Right forelimb (tissue), 1 donor: ENCODE measurements at places on chromosomes 3 and 15.

DNA sequence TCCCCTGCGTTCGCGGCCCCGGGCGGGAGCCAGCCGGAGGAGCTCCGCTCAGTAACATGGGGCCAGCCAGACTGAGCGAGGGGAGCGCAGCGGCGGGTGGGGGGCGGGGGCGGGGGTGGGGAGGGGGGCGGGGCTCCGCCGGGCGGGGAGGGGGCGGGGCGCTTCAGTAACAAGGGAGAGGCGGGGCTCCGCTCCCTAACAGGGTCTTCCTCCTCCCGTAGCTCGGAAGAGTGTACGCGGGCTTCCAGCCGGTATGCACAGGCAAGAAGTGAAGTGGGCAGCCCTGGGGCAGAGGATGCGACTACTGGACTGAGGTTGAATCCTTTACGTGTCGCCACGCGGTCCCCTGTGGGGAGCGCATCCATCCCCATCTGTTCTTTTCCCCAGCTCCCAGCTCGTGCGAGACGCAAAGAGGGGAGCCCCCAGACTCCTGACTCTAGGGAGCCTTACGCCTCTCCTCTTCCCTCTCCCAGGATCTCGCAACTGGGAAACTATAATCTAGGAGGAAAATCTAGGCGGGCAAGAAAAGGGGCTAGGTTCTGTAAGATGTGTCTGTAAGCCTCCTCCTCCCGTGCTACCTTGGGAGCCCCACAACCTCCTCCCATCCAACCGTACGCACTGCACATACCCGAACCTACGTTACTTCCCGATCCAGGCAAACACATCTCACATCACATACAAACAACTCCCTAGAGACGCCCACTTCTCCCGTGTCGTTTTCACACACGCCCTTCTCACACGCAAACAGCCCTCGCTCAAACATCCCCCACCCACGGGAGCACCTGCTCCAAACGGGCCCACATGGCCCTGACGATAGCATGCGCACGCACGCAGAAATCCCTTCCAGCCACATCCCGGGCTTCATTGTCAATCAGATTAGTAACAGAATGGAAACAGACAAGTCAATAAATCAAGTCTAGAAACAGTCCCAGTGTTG, at the start of gene SHF:
Gene SHF, minus strand, starts transcription at position 73 of the 937 bp plus-strand sequence. Its CDS starts 15 bp downstream, at position 58.
- DNase-seq, result peak; percentile 78

- DNase-seq, result no peak
Measured at GRCh38 chr15:28110481-28110881, 11.4 kb upstream of the OCA2 start.

- no peak for DNase-seq
Measured at GRCh38 chr3:13145131-13145825, 72.0 kb upstream of the IQSEC1 start.

DNA sequence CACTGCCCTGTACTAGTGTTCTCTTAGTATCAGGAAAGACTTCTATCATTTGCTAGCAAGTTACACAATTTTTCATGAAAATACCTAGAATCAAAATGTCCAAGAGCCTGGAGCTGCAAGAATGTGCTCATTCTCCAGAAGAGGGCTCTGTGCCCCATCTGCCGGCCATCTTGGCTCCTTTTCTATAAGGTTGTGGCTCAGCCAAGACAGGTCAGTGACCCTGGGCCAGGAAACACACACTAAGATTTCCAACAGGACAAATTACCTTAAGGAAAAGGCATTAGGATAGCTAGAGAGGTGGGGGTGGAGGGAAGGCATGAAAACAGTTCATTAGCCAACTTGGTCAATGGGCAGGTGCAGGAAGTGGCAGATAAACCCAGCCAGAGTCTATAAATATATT, 20.7 kb downstream of the TIMP4 start:
- no peak for DNase-seq

DNA sequence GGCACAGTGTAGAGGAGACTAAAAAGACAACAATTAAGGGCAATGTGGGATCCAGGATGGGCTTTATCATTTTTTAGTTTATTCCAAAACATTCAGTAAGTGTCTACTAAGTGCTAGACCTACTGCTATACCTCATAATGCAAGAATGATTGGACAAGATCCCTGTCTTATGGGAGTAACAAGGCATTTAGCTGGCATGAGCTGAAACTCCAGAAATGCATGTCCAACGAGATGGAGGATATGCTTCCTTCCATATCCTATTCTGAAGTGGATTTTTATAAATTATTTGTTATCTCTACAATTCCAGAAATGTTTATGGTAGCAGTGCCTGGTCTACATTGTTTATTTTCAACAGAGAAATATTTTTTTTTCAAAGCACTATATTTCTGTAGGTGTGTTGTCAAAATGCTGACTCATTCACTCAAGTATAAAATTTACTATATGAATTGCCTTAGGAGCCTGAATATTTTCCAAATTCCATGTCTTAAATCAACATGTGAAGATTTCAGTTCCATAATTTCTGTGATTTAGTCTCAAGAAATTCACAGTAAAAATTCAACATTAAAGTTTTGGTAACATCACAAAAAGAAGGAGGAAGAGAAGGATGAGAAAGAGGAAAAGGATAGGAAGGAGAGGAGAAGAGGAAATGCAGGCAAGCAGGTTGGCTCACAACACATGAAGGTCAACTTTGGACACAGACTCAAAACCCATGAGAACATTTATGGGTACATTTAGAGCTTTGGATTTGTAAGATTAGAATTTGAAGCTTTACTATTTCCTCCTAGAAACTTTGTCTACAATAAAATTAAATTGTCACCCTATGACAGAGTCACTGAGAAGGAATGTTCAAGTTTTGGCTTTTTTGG, 88.6 kb downstream of the P3H2 start:
- no peak for DNase-seq

- no peak for DNase-seq
Measured at GRCh38 chr3:126937973-126938372, 44.9 kb upstream of the PLXNA1 start.

DNA sequence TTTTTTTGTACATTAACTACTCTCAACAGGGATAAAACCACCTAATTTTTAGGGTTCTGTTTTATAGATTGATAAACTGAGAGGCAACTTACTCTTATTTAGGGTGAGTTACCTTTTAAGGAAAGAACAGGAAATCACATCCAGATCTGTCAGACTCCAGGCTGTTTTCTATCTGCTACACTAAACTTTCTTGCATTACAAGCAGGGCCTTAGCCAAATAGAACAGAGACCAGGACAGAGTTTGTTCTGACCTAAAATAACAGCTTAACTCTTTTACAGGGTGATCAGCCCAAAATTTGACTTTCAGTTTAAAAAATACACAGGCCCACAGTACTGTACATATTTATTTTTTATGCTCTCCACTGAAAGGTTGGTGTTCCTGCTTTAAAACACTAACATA, 38.6 kb downstream of the SGO1 start:
- no peak for DNase-seq
